ENCODE measurements at places on chromosomes 5 and 9.
A peak's percentile ranks its signal among the peaks of the same experiment; 100 is the strongest.

GRCh38 chr9:89675058-89675742, 70.4 kb downstream of the GADD45G start:
- peak; percentile 47 for DNase-seq

DNA sequence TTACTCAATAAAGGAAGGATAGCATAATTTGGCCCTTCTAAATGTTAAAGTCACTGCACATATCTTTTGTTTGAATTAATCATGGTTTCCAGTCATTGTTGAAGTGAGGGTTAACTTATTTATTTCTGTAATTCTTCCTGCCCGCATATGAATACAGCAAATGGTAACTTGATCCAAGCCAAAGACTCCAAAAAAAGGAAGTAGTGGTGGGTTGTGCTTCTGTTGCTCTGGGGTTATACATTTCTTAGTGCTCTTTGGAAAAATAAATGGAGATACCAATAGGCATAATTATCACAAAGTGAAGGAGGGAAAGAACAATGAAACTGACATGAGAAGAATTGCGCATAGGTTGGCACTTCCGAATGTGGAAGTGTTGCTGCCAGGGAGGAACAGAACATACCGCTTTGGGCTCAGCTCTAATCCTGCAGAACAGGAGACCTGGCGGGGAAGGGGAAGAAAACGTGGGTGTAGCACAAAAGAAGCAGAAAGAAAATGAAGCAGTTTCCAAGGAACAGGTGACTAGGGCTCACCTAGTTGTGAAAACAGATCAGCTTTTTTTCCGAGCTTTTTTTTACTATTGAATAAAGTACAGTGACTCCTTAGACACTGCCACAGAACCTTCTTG, 69.7 kb upstream of the TAF11L2 start:
- DNase-seq, result no peak

DNA sequence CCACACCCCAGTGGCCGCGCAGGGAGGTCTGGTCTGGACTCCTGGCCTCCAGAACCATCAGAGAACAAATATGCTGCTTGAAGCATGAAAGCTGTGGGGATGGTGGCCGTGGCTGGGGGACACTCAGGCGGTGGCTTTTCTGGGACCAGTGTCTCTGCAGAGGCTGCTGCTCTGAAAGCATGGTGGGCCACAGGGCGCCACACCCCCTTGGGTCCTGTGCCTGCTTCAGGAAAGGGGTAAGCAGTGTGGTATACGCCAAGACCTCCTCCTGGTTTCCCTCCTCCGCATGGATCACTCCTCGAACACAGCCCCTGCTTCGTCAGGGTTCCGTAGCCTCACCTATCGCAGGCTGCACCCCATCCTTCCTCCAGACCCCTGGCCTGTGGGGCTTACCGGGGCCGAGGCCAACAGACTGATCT, 19.7 kb upstream of the TERT start:
- no peak for DNase-seq

DNA sequence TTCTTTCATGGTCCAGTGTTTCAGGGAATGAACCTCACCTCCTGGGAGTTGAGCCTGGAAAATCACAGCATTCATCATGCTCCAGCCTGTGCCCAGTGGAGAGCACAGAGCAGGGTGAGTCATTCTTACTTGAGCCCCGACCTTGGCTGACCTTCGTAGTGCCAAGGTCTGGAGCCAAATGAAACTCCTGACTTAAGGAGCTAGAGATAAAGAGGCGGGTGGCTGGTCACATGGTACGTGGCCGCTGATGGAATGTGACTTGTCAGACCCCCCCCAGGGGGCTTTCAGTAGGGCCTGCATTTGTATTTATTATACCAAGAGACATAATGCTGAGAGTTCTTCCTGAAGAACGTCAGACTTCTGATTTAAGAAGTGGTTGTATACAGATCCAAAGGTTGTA, 15.0 kb upstream of the PIP5K1B start:
- DNase-seq, result no peak

DNA sequence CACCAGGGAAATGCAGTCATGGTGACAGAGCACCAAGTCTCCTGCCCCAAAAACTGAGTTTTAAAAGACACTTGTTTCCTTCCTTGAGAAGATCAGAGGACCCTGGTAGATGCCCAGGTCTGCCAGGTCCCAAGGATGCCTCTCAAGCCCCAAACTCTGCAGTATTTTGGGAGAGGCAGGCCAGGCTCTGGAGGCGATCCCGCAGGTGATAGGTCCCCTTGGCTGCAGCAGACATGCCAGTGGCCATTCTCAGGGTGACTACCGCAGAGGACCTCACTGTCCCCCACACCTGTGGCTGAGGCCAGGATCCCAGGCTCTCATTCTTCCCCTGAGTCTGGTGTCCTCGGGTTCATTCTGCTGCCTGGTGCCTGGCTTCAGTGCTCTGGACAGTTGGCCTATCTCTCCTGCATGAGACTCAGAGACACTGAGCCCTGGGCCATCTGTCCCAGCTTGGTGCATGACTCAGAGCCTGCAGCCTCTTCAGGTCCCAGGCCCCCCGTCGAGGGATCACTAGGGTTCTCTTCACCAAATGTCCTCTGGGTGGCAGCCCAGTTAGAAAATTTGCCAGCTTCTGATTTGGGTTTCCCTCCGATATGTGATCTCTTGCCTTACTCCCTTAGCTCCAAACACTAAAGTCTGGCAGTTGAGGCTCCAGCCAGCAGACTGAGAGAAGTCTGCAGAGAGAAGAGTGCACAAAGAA, 59.7 kb upstream of the GARNL3 start:
- no peak for DNase-seq
